ENCODE measurements at places on chromosomes 7 and 10. TPM values are rescaled to one million over a fixed set of nuclear protein-coding genes. Genes with fewer than 3 reads are reported as not detected.

The RGS10 gene
- total RNA-seq, result 16.8 TPM

DNA sequence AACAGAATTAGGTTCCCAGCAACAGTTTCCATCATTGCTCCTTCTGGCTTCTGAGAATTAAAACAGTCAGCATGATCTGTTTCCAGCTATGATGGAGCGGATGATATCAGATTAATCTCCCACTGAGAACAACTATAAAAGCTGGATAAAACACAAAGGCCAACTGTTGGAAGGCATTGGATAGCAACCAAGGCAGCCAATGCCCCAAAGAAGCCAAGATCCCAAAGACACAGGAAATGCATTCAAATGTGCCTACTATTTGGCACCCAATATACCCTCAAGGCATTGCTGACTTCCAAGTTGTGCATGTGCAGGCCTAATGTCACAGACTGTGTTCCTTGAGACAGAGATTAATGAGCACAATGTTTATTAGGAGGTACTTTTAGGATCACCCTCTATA is 259.3 kb downstream of the ARHGAP12 start:
- DNase-seq, result no peak

DNA sequence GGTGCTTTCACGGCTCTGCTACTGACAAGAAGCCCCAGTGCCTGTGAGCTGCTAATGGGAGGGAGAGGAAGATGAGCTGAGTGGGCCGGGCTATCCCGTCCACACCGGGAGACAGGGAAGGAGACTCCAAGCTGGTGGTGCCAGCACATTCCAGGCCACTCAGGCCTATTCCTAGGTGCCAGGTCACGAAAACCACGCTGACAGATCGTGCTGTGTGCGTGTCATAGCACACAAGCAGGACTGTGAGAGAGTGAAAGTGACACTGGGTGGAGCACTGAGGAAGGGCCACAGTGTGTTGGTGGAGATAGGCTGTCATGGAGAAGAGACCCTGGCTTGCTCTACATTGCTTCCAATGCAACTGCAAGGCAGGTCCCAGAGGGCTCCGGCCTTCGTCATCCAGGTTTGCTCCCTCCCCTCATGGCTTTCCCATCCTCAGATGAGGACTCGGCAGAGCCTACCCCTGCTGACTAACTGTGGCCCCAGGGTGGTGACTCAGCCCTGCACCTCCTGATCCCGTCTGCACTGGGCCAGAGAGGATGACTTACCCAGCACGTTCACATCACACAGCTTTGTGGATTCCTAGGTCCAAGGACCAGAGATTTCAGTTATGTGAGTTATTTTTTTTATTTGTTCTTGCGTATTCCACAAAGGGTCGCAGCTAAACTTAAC is 167.3 kb downstream of the EGFR start:
- DNase-seq, result no peak

DNA sequence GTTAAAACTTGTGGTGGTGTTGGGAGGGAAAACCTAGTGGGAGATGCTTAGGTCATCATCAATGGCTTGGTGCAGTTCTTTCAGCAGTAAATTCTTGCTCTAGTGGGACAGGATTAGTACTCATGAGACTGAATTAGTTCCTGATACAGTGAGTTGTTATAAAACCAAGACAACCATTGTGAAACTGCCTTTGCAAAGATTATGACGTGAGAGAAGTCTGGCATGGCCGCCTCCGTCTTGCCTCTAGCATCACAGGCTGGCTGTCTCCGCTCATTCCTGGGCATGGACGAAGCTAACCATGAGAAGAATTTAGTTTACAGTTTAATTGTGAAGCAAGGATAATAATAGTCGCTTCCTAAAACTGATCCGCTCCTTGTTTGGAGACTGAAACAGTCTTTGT is 186.4 kb downstream of the KIF20B start:
- peak; percentile 83 for DNase-seq
